Lower leg skin (tissue), 4 donors: ENCODE measurements at places on chromosomes 11 and 22.
A peak's percentile ranks its signal among the peaks of the same experiment; 100 is the strongest.

- DNase-seq, result no peak
Measured at GRCh38 chr11:83702796-83703195, 416.6 kb upstream of the CCDC90B start.

GRCh38 chr11:70757241-70757640, 358.9 kb downstream of the CTTN start:
- no peak for DNase-seq

DNA sequence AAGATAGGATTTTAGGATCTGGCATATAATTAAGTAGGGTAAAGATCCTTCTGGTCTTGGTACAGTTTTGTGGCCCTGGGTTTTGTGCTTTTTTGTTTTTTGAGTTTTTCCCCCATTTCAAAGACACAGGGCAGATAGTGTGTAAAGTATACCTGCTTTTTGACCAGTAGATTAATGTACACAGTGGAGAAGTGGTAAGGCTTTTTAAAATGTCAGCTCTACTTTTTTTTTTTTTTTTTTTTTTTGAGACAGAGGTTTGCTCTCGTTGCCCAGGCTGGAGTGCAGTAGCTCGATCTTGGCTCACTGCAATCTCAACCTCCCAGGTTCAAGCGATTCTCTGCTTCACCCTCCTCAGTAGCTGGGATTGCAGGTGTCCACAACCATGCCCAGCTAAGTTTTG, 4.0 kb downstream of the EP300 start:
- no peak for DNase-seq

GRCh38 chr11:79762279-79762921, 321.6 kb upstream of the TENM4 start:
- no peak for DNase-seq

- no peak for DNase-seq
Measured at GRCh38 chr11:119166368-119167076, 2.0 kb upstream of the NLRX1 start.

- no peak for DNase-seq
Measured at GRCh38 chr11:121367001-121367843, 74.7 kb downstream of the SC5D start.

DNA sequence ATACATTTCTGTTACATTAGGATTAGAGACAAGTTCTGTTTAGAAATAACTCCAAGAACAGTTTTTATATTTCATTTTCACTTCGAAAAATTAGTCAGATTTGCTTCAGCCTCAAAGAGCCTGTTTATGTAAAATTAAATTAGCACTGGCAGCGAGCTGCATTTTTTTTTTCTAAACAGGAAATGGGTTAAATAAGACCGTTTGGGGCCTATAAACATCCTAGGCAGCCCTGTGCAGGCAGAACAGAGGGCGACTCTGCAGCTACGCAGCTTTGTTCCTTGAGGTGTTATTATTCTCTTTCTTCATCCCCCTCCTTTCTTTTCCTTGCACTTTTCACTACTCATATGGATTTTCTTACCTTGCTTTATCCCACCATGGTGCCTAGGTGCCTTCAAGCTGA, 48.7 kb downstream of the CWC15 start:
- no peak for DNase-seq

DNA sequence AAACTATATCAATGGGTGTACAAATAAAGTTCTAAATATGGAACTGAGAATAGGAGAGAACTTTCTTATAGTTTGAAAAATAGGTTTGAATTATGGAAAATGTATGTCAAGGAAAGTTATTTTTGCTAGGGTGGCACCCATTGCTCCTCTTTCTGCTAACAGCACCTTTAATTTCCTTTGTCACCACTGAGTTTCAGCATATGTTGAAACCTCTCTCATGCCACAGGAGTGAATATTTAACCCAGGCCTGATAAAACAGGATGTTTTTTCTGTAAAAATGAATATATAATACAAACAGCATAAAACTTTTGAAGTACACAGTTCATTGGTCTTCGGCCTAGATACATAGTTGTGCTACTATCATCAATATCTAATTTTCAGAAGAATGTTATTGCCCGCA, 385.5 kb upstream of the ANO5 start:
- DNase-seq, result no peak

DNA sequence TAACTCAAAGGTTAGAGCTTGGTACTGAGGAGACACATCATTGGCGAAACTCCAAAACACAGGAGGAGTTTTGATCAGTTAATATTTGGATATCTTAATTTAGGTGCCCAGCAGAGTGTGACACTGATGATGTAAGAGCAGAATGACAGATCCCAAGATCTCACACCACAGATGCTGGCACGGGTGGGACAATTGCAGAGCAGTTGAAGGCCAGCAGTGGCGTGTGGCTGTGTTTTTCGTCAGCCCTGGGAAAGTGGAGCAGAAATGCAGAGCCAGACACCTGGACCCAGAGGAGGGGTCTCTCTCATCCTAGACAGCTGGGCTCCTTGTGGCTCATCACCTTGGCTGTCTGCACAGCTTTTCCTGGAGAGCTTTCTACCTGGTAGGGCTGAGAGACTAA, 59.7 kb upstream of the CTTN start:
- no peak for DNase-seq

DNA sequence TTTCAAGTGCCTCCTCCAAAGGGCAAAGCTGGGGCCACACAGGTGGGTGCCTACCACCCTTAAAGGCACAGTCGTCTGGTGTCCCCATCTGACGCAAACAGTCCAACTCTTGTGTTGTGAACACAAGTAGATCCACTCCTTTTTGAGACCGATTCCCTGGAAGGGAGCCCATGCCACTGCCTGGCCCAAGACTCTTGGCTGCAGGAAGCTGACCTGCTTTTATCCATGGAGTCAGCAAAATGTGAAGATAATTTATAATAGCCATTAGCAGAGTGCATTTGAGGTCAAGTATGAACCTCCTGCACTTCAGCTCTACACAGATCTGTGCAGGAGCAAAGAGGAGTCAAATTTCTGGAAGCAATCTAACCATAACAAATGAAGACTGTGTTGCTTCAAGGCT, 68.5 kb downstream of the ADM start:
- DNase-seq, result no peak

DNA sequence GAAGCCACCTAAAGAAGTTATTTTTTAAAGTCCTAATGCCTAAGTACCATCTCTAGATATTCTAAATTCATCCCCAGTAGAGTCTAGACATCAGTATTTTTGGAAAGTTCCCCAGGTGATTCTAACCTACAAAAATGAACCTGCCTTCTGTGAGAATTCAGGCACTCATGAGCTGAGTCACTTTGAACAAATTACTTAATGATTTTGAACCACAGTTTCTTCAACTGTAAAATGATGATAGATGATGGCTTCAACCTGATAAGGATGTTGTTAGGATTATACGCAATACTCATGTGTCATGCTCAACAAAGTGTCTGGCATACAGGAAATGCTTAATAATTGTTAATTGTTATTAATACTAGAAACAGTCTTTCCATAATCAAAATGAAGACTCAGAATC, 82.8 kb upstream of the OR5AK2 start:
- DNase-seq, result no peak

DNA sequence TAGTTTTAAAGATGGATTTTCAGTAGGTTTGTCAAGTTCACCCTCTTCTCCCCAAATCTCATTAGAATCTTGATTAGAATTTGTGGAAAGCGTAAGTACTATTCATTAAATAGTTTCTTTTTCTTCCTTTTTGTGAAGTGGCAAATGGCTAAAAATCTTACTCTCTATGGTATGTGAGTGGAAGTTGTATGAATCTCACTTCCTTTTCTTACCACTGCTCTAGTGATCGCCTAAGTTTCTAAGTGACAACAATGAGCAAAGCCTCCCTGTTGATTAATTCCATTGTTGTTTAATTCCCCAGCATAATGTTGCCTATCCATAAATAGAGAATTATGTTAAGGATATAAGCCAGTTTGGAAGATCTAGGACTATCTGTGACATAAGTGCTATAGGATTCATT, 82.7 kb downstream of the PGR start:
- no peak for DNase-seq

DNA sequence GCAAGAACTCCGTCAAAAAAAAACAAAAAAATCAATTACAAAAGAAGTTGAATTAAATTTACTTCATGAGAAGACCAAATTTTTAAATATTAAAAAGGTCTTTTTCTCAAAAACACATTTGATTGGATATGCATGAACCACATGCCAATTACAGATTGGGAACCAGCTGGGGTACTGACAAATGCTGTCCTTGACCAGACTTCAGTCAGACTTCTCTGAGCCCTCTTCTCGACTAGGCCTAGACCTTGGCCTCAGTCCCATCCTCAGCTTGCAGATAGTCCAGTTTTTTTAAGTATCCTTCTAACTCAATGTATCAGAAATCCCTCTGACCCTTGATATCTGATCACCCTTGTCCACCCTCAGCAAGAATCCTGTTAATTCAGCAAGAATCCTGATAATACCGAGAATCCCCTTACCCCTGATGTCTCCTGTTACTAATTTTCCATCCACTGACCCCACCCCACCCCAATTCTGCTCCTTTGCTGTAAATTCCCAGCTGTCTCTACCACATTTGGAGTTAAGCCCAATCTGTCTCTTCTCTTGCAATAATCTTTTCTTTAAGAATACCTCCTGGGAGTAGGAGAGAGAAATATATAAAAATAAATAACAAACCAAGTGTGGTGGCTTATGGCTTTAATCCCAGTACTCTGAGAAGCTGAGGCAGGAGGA, 30.9 kb downstream of the OR4D9 start:
- no peak for DNase-seq

- DNase-seq, result peak; percentile 82
Measured at GRCh38 chr22:28019360-28019759, 100.3 kb upstream of the PITPNB start.

- no peak for DNase-seq
Measured at GRCh38 chr11:122261546-122261945, 145.5 kb upstream of the BLID start.

DNA sequence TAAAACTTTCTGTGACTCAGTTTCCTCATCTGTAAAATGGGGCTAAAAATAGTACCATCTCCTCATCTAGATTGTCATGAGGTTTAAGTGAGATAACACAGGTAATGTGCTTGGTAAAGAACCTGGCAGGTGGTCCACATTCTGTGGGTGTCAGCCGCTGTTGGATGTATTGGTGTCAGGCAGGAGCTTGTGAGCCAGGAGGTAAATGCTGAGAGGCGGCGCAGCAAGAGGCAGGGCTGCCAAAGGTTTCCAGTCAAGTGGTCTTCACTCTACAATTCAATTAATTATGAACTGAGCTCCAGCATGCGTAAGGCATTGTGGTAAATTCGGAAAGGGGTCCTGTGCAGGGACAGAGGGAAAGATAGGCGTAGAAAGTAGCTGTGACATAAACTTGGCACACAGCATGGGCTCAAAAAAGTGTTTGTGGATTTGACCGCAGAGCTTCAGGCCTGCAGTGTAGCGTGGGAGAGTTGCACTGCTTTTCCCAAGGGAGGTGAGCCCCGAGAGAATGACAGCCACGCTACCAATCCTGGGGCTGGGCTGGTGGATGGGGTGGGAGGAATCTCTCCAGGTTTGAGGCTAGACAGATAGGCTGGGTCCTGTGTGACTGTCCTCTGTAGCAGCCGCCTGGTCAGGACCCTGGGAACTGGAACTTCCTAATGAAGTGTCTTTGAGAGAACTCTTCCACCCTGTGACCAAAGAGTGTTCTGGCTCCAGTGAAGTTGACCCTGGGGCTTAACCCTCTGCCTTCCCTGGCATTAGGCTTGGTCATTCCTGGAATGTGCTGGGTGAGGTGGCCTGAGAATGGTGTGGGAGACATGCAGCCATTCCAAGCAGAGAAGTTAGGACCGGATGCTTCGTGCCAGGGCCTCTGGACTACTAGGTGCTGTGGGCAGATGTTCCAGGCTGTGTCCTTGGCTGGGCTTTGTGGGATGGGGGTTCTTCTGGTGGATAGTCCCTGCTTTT, 122.4 kb downstream of the FEZ1 start:
- no peak for DNase-seq

GRCh38 chr11:4050138-4050537, 44.5 kb upstream of the RRM1 start:
- DNase-seq, result no peak

GRCh38 chr11:27913650-27914049, 194.3 kb downstream of the KIF18A start:
- no peak for DNase-seq

GRCh38 chr11:43789700-43790443, 90.8 kb upstream of the ALKBH3 start:
- DNase-seq, result no peak
